ENCODE measurements at places on chromosomes 13 and 19. TPM values are rescaled to one million over a fixed set of nuclear protein-coding genes. Genes with fewer than 3 reads are reported as not detected.

Gene TEX26
- 1.3 TPM for polyA plus RNA-seq

Gene ATP7B
- polyA plus RNA-seq = 18.2 TPM

Gene CYP4F2
- polyA plus RNA-seq = not detected

Gene SGCG
- 4.3 TPM for polyA plus RNA-seq

Gene LYL1
- 5.7 TPM for polyA plus RNA-seq

Gene OR7C1
- 0.06 TPM for polyA plus RNA-seq

Gene GARIN5A
- polyA plus RNA-seq = 10.0 TPM

Gene MEDAG
- polyA plus RNA-seq = 1.0 TPM

Gene SELENOV
- 12.6 TPM for polyA plus RNA-seq

Gene CYP4F8
- polyA plus RNA-seq = 0.03 TPM

Gene PSG7
- polyA plus RNA-seq = not detected

Gene TNNI3
- 4.2 TPM for polyA plus RNA-seq

Gene ACTL9
- polyA plus RNA-seq = not detected

Gene ZNF726
- 14.2 TPM for polyA plus RNA-seq

Gene MUC16
- polyA plus RNA-seq = 0.01 TPM

Gene AMER2
- 0.31 TPM for polyA plus RNA-seq

Gene DHDH
- 11.6 TPM for polyA plus RNA-seq

Gene CEACAM7
- not detected for polyA plus RNA-seq
